Thyroid gland (tissue), 4 donors: ENCODE measurements at places on chromosomes 3 and 15. TPM values are rescaled to one million over a fixed set of nuclear protein-coding genes. Genes with fewer than 3 reads are reported as not detected.

The ANKRD34C gene
- total RNA-seq: not detected

The COL6A6 gene
- total RNA-seq: 0.67 TPM

The STAB1 gene
- 56.4 TPM for total RNA-seq

The ZBBX gene
- total RNA-seq: not detected

The MYO5C gene
- total RNA-seq: 84.0 TPM

The SRGAP3 gene
- 21.8 TPM for total RNA-seq

The CCR8 gene
- total RNA-seq: not detected

The UNC13C gene
- 1.1 TPM for total RNA-seq

GRCh38 chr15:68232449-68232848 is 2.9 kb upstream of the CLN6 start:
- no peak for DNase-seq

GRCh38 chr3:168865022-168865551 is 769.4 kb upstream of the GOLIM4 start:
- DNase-seq: no peak

DNA sequence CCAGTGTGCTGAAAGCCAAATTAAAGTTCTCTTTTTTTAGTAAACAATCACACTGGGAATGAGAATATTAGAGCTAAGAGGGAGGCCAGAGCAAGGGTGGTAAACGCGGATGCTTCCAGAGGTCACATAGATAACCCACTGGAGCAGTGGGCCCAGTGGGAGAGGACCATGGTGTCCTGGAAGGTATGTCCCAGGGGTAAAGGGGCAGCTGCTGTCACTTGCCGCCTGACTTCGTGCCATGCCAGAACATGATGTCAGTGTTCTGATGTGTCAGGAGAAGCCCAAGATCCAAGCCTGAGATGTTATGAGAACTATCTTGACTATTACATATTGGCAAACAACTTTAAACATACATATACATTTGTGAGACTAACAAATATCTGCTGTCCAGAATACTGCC is 211.9 kb upstream of the IL12A start:
- no peak for DNase-seq

GRCh38 chr15:72206677-72207000 is 9.1 kb upstream of the GRAMD2A start:
- no peak for DNase-seq

- no peak for DNase-seq
Observed at GRCh38 chr3:5262507-5262906, 75.0 kb downstream of the EDEM1 start.

DNA sequence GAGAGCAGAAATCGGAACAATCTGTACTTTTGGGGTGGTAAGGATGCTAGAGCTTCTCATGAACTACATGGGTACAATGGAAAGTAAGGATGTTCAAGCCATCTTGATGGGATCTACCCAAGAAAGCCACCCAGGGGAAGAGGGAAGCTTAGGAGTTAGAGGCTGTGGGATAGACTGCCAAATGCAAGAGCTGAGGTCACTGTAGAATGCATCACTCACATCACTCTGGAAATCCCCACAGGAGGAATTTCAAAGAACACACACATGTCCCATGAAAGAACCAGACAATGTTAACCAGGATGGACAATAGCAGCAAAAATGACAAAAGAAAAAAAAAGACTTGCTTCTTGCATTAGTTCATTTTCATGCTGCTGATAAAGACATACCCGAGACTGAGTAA is 32.8 kb upstream of the UBE2E2 start:
- no peak for DNase-seq

- no peak for DNase-seq
Observed at GRCh38 chr3:124924741-124925140, 9.8 kb downstream of the MUC13 start.

GRCh38 chr3:1532935-1533606 is 440.2 kb downstream of the CNTN6 start:
- DNase-seq: no peak

GRCh38 chr3:132237652-132238032 is 79.6 kb upstream of the ACP3 start:
- no peak for DNase-seq

DNA sequence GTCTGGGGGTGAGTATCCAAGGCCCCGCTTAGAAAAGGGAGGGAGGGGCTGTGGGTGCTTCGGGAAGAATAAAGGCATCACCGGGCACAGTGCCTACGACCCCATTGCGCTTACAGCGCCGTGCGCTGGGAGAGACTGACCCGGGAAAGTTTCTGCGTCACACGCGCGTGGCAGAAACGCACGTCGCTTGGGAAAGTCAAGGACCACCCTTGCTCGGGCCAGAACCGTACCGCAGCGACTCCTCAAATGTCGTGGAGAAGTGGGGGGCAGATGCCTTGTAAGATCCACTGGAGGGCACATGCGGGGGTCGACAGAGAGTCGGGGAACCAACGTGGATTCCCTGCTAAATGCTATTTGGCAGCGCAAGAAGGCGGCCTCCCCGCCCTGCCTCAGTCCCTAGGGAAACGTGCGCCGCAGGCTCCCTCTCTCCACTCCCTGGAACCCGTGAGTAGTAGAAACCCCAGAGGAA is 2.4 kb downstream of the ADAMTS9 start:
- DNase-seq: peak; percentile 44

DNA sequence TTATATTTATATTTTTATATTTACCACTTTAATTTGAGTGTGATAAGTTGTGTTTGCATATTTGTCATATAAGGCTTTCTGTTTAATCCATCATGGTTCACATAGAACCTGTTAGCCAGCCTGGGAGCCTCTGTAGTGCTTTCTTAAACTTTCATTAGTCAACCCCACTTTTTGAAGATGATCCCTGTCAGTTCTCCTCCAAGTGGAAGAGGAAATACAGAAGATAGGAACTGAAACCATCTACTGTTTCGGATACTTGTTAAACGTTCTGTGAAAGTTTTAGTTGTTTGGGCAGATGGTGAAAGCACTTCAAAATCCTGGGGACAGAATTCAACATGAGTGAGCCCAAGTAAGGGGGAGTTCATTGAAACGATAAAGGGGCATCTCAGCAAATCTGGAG is 4.6 kb upstream of the SAMMSON start:
- no peak for DNase-seq

DNA sequence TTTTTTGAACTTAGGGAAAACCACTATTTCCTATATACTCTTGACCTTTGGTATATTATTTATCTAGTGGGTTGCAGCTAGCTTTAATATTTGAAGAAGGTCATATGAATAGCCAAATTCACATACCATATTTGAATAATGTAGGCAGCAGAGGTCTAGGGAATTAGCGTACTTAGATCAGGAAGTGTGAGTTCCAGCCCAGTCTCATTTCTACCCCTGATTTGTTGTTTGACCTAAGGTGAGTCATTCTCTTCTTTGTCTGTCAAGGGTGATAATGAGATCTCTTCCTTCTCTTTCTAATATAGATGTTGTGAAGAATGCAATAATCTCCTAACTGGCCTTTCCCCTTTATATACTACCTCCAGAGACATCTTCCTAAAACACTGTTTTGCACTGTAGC is 36.6 kb upstream of the ZPLD1 start:
- no peak for DNase-seq

DNA sequence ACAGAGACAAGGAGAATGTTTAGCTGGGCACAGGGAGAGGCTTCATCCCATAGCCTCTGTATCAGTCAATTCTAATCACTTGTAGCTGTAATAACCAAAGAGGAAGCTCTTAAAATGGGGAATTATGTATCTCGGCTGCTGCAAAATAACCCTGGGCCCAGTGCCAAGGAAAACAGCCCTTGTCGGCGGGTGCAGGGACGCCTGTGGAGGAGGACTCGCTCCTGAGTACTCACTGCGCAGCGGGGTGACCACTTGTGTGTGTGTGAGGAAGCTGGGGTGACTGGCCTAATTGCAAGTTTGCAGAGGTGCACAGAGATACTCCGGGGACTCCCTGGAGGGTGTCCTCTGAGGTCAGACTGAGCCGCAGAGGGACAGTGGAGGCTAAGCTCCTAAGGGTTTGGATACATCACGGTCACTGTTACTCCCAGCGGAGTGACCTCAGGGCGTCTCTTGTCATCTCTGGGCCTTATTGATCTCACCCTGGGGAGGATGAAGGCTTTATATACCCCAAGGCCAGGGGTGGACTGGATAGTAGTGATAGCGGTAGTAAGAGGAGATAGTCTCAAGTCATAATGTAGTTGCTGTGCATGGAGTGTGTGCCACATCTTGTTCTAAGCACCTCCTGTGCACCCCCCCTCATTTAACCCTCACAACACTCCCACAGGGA is 37.2 kb downstream of the SLC6A6 start:
- DNase-seq: peak; percentile 62

DNA sequence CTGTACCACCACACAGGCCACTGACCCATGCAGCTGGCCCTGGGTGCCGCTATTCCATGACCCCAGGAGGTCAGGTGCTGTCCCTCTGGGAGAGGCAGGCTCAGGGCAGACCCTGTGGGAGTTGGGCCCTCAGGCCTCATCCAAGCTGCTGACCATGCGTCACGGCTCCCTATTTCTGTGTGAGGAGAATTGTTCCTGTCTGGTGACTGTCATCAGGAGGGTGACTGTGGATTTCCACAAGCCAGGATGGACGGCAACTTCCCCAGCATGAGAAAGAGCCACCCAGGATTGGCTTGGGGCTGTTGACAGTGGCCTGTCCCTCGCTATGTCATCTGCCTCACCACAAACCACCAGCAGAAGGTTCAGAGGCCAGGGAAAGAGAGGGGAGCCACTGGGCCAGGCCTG is 41.4 kb downstream of the ZDHHC19 start:
- no peak for DNase-seq

DNA sequence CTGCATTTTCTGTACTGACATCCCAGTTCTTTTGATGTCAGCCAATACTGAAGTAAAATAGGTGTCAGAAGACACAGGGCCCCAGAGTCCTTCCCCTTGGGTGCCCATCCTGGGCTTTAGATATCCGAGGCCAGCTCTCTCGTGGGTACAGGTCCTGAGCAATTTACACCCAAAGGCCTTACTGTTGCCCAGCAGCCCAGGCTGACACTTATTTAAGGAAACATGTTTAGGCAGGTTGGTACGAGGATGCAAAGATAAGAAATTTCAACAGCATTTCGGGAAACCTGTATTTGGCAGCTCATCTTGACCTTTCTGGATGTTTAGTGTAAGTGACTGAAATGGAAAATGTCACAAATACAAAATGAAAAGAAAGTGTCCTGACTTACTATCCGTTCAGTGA is 130.0 kb upstream of the IL12A start:
- DNase-seq: no peak

- no peak for DNase-seq
Observed at GRCh38 chr3:18223974-18224373, 201.2 kb downstream of the SATB1 start.

- DNase-seq: no peak
Observed at GRCh38 chr15:96362755-96363651, 32.5 kb downstream of the NR2F2 start.

- no peak for DNase-seq
Observed at GRCh38 chr3:168585544-168585943, 489.8 kb upstream of the GOLIM4 start.

- DNase-seq: no peak
Observed at GRCh38 chr3:126107203-126107939, 23.4 kb upstream of the SLC41A3 start.

- DNase-seq: peak; percentile 35
Observed at GRCh38 chr15:62503451-62503850, 338.4 kb upstream of the C2CD4B start.

GRCh38 chr3:17144665-17144993 is 259.9 kb downstream of the PLCL2 start:
- no peak for DNase-seq
